ENCODE measurements at places on chromosomes 3 and 15. TPM values are rescaled to one million over a fixed set of nuclear protein-coding genes. Genes with fewer than 3 reads are reported as not detected.

SLC25A36 gene
- total RNA-seq: 75.5 TPM

LNP1 gene
- total RNA-seq: 5.2 TPM

- peak; percentile 95 for DNase-seq
Observed at GRCh38 chr3:177977381-177978158, 558.7 kb upstream of the KCNMB2 start.

GRCh38 chr3:4517643-4518311, 24.6 kb downstream of the ITPR1 start:
- no peak for DNase-seq

DNA sequence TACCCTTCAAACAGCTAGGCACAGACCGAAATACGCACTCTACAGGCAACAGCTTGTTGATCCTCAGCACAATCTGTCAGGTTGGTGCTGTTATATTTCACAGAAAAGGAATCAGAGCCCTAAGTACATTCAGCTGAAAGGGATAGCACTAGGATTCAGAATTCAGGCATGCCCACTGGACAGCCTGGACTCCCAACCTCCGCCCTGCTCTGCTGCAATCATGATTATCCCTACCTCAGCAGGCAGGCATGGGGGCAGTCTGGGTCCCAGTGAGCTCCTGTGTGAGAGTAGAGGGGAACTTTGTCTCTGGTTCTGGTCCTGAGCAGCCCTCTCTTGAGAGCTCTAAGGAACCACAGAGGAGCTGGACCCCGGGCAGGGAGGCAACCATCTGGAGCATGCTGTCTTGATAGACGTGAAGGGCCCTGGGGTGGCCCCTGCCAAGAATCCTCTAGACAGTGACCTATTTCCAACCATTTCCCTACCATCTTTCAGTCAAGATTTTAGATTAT, 23.4 kb upstream of the NOX5 start:
- DNase-seq: no peak

- peak; percentile 71 for DNase-seq
Observed at GRCh38 chr3:1007866-1008265, 85.0 kb upstream of the CNTN6 start.

DNA sequence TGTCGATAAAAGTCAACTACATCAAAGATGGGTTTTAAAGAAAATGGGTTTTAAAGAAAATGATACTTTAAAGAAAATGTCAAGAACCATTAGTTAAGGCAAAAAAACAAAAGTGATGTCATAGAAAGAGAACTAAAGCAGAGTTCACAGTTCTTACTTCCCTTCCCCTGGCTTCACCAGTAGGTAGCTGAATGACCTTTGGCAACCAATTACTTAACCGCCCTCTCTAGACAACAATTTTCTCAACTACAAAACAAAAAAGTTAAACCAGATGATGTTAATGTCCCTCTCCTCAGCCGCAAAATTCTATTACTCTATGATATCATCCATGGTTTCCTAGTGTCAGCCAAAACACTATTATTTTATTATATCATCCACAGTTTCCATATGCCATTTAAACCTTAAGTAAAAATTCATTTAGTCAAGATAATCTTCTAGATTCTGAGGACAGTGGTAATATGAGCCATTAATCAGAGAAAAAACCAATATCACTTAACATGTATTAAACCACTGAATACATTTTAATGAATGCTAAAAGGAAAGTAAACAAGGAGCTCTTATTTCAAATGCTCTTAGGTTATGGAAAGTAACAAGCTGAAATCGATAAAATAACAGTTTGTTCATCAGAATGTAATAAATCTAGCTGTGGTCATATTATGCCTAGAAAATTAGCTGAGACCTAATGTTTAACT, 13.1 kb downstream of the RYK start:
- no peak for DNase-seq

GRCh38 chr3:64813326-64813725, 125.5 kb upstream of the ADAMTS9 start:
- DNase-seq: no peak

DNA sequence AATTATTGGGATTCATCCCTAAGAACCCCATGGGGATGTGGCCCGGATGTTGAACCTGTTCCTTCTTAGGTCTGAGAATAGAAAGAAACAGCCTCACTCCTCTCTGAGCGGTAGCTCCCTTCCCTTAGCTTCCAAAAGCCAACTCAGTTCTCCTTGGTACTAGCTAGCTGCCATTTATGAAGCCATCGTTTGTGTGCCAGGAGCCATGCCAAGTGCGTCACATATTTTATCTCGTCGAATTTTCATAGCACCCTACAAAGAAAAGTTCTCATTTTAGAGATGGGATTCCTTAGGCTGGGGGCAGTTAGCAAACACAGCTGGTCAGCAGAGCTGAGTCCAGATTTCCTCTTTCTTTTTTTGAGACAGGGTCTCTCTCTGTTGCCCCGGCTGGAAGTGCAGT, 45.4 kb upstream of the GLCE start:
- no peak for DNase-seq

DNA sequence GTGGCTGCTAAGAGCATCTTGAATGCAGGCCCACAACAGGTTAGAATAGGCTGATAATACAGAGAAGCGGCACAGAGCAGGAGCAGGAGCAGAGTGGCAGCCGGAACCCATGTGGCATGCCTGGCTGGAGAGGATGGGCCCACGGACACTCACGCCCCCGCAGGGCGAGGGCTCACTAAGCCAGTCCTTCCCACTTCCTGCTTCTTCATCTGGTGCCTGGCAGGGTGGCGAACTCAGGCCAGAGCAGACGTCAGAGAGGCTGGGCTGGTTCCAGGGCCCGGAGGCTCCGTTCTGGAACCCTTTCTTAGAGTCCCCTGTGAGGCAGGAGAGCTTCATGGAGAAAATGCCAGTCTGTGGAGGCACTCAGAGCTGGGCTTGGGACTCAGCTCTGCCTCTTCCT, 195.1 kb downstream of the NTRK3 start:
- DNase-seq: peak; percentile 10

- peak; percentile 39 for DNase-seq
Observed at GRCh38 chr15:33149919-33150318, 44.6 kb downstream of the FMN1 start.

GRCh38 chr3:173709026-173709425, 311.5 kb downstream of the NLGN1 start:
- no peak for DNase-seq

DNA sequence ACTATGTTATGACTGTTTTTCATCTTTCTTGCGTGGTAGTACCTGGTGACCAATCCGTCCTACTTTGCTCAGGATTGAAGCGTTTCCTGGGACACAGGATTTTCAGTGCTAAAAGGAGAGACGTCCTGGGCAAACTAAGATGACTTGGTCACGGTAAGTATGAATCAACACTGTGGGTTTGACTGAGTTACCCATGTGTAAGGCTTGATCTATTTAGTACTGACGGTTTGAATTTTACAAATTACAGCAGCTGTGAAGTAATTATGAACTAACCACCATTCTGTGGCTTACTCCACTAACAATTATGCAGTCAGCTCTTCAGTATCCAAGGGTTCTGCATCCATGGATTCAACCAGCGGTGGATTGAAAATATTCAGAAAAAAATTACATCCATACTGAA, 172.9 kb upstream of the FEZF2 start:
- no peak for DNase-seq

DNA sequence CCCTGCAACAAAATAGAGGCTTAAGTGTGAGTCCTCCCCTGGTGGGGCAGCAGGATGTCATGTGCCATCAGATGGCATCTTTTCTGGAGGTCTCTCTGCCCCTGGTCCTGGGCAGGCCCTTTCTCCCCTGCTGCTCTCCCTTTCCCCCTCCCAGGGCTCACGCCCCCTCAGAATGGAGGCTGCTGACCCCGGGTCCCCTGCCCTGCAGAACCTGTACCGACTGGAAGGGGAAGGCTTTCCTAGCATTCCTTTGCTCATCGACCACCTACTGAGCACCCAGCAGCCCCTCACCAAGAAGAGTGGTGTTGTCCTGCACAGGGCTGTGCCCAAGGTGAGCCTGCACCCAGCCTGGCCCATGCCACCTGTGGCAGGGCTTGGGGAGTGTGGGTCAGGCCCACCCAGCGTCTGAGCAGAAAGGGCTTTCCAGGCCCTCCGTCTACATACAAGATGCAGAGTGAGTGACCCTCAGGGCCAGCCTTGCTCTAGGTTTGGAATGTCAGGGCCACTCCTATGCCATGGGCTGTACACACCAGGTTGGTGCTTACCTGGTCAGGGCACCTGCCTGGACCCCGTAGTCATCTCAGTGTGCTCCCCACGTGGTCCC, 7.1 kb downstream of the FES start:
- DNase-seq: no peak

DNA sequence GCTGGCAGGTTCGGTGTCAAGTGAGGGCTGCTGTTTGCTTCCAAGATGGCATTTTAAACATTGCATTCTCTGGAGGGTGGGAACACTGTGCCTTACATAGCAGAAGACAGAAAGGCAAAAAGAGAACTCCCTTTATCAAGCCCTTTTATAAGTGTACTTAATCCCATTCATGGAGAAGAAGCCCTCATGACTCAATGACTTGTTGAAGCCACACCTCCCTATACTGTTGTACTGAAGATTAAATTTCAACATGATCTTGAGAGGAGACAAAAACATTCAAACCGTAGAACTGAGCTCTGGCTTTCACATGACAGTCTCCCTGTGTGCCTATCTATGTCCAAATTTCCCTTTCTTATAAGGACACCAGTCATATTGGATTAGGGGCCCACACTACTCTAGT, 443.4 kb upstream of the CDIN1 start:
- DNase-seq: no peak

- no peak for DNase-seq
Observed at GRCh38 chr15:71117714-71118305, 2.5 kb downstream of the THSD4 start.

GRCh38 chr3:141575879-141576743, 89.3 kb downstream of the RASA2 start:
- no peak for DNase-seq

DNA sequence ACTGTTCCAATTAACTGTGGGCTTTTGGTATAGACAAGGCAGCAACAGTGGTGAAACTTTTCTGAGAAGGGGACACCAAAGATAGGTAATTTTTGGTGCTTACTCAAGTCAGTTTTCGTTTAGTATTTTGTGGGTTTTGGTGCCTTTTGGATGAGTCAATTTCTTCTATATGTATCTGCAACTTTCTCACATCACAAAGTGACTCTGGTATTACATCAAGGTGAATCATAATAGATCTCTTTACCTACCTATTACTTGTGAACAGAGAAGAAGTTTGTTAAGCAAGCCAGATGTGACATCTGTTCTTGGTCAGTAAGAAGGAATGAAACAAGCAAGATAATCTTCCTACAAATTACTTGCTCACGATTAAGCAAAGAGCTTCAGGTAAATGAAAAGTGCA, 732.4 kb upstream of the DPPA4 start:
- peak; percentile 42 for DNase-seq

GRCh38 chr15:26682598-26683164, 90.2 kb downstream of the GABRB3 start:
- DNase-seq: no peak

DNA sequence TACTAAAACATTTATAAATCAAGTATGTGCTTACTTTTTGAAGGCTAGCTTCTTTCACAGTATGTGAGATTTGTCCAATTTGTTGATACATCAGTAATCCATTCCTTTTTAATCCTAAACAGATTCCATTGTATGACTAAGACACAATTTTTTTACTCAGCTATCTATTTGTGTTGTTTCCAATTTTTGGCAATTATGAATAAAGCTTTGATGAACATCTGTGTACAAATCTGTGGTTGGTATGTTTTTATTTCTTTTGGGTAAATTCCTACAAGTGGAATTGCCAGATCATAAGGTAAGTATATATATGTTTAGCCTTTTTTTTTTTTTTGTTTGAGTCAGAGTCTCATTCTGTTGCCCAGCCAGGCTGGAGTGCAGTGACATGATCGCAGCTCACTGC, 56.2 kb upstream of the VEPH1 start:
- DNase-seq: no peak

- DNase-seq: no peak
Observed at GRCh38 chr3:11601446-11602238, 42.1 kb downstream of the VGLL4 start.

RBMS3 gene
- 9.9 TPM for total RNA-seq

DNA sequence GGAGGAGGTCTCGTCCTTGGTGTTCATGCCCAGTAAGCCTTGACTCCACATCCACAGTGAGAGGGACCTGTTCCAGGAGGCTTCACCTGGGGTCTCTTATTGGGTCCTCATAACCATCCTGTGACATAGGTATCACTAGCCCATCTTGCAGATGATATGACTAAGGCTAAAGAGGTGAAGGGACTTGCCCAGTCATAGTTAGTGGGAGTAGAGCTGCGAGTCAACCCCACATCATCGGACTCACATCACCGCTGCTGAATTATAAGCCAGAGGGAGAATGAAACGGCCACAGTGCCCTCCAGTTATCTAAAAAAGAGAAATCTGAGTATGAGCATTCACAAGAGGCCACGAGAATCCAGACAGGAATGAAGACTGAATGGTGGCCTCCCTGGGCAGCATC, 66.0 kb downstream of the MESD start:
- DNase-seq: peak; percentile 15

POTEB2 gene
- not detected for total RNA-seq

- no peak for DNase-seq
Observed at GRCh38 chr3:128471110-128471509, 4.4 kb upstream of the DNAJB8 start.

DNA sequence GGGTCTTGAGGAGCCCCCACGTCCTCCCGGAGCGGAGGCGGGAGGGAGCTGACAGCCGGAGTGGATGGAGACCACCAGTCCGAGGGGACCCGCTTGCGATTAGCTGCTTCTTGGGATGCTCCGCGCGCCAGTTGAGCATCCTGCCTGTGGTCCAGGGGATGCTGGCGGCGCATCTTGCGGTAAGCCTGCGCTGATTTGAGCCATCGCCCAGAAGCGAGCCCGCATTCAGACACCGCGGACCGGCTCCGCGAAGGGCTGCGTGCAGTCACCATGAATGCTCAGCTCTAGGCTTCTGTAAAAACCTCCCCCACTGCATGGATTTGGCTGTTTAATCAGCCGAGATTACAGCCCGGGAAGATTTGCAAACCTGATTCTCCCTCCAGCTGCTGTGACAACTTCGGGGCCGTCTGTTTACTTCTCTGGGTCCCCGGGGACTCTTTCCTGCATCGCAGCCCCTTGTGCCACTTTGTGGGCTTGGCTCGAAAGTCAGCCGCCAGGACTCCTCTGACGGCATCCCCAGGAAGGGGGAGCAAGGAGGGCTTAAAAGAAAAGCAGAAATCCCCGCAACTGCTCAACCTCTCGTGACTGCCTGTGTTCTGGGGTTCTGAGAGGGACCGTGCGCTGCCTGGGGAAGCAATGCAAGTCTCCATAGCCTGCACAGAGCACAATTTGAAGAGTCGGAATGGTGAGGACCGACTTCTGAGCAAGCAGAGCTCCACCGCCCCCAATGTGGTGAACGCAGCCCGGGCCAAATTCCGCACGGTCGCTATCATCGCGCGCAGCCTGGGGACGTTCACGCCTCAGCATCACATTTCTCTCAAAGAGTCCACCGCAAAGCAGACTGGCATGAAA, 171.1 kb downstream of the KCNAB1 start:
- DNase-seq: peak; percentile 21

DNA sequence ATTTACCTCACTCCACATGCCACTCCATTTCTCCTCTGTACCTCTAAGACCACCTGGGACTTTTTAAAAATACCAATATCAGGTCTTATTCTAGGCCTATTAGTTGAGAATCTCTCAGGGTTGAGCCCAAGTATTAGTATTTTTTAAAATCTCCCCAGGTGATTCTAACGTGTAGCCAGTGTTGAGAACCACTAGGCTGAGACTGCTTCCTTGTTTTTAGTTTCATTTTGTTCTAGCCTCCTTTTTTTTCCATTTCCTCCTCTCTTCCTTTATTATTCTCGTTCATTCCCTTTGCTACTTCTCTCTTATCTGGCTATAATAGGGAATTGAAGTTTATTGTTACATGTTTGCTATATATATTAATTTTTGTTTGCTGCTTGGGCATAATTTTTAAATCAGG, 217.8 kb upstream of the CD96 start:
- peak; percentile 36 for DNase-seq
